Heart right ventricle (tissue), 16 donors: ENCODE measurements at places on chromosomes 6 and 20. TPM values are rescaled to one million over a fixed set of nuclear protein-coding genes. Genes with fewer than 3 reads are reported as not detected.

- H3K4me3 ChIP-seq = no peak overlapping the region
- peaks cover 100% of the 10 kb centered on the region for H3K27me3 ChIP-seq
- H3K36me3 ChIP-seq = no peaks in the 10 kb centered on the region
- DNase-seq = no peak
- H3K4me1 ChIP-seq = peaks cover 33% of the 10 kb centered on the region
These were observed 558 bp downstream of the LINC00237 start for GRCh38 chr20:21105429-21106170.

Gene ENPP4
- total RNA-seq = 19.5 TPM

Gene CUTA
- 106 TPM for total RNA-seq

GRCh38 chr6:17730078-17730704 is 23.5 kb upstream of the NUP153 start:
- no peaks in the 10 kb centered on the region for H3K27me3 ChIP-seq
- H3K36me3 ChIP-seq = no peaks in the 10 kb centered on the region
- no peak overlapping the region for H3K4me3 ChIP-seq
- DNase-seq = no peak
- H3K4me1 ChIP-seq = peaks cover 3% of the 10 kb centered on the region
- H3K27ac ChIP-seq = no peak overlapping the region

GRCh38 chr6:135043846-135044245 is 10.8 kb downstream of the HBS1L start:
- no peak for DNase-seq
- peaks cover 41% of the 10 kb centered on the region for H3K36me3 ChIP-seq
- no peaks in the 10 kb centered on the region for H3K27me3 ChIP-seq
- no peak overlapping the region for H3K4me3 ChIP-seq
- H3K27ac ChIP-seq = no peak overlapping the region
- peaks cover 25% of the 10 kb centered on the region for H3K4me1 ChIP-seq

GRCh38 chr20:7775072-7775471 is 165.2 kb downstream of the HAO1 start:
- DNase-seq = no peak
- no peak overlapping the region for H3K27ac ChIP-seq
- H3K27me3 ChIP-seq = no peaks in the 10 kb centered on the region
- no peaks in the 10 kb centered on the region for H3K4me1 ChIP-seq
- no peaks in the 10 kb centered on the region for H3K36me3 ChIP-seq
- no peak overlapping the region for H3K4me3 ChIP-seq

Gene BRPF3
- 14.1 TPM for total RNA-seq

DNA sequence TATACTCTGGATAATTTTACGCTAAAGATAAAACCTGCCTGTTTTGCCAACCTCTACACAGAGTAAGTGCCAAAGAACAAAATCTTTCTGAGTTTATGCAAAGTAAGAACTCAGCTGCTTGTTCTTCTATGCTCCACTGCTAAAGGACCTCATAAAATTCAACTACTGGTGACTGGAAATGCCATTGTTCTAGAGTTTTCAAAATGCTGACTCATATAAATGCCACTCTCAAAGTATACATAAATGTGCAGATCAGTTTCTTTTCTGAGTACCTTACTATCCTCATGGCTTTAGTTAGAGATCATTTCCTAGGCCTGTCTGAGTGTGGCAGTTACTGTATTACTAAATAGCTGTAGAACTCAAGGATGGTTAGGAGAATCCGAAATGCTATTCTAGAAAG is 45.6 kb downstream of the LYRM4 start:
- H3K36me3 ChIP-seq = no peaks in the 10 kb centered on the region
- DNase-seq = no peak
- H3K4me1 ChIP-seq = peaks cover 25% of the 10 kb centered on the region
- H3K4me3 ChIP-seq = no peak overlapping the region

GRCh38 chr6:56227071-56227879 is 20.1 kb downstream of the COL21A1 start:
- no peaks in the 10 kb centered on the region for H3K4me1 ChIP-seq
- H3K27me3 ChIP-seq = no peaks in the 10 kb centered on the region
- H3K27ac ChIP-seq = no peak overlapping the region
- H3K4me3 ChIP-seq = no peak overlapping the region
- no peak for DNase-seq
- no peaks in the 10 kb centered on the region for H3K36me3 ChIP-seq

DNA sequence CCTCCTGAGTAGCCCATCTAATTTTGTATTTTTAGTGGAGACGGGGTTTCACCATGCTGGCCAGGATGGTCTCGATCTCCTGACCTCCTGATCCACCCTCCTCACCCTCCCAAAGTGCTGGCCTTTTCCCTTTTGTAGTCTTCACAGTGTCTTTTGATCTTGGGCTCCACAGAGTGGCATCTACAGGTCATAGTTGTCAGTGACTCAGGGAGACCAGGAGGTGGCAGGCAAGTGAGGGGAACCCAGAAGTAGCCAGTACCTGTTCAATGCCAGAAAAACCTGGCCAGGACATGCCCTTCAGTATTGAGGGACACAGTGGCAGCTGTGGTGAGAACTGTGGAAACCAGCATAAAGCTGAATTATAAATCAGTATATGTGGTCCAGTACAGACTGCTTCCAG is 19.6 kb downstream of the RPP21 start:
- no peak overlapping the region for H3K4me3 ChIP-seq
- H3K27me3 ChIP-seq = peaks cover 69% of the 10 kb centered on the region
- H3K27ac ChIP-seq = no peak overlapping the region
- DNase-seq = no peak
- H3K36me3 ChIP-seq = no peaks in the 10 kb centered on the region
